Fibroblast of gingiva (primary cell): ENCODE measurements at places on chromosomes 16 and 17.

GRCh38 chr16:11481987-11482386, 104.7 kb downstream of the LITAF start:
- DNase-seq: peak; percentile 27

- DNase-seq: no peak
Observed at GRCh38 chr16:69204172-69204571, 17.2 kb downstream of the SNTB2 start.

- DNase-seq: no peak
Observed at GRCh38 chr16:86166414-86166813, 267.5 kb downstream of the IRF8 start.

- DNase-seq: no peak
Observed at GRCh38 chr16:86963600-86964575, 353.3 kb downstream of the C16orf95 start.

DNA sequence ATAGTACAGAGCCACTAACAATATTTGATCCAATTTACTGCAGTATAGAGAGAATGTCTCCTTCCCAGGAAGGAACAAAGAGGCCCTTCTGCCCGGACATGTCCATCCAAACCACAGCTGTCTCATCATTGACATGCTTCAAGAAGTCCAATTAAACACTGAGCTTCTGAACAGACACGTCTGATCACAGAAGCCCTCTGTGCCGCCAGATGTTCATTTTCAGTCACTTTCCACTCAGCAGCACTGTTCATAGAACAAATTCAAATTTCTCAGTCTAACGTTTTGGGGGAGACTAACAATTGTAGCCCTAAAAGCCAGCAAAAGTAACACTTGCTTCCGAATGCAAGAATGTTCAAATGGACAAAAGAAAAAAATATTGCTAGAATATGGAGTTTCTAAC, 15.3 kb downstream of the ZC3H7A start:
- no peak for DNase-seq

DNA sequence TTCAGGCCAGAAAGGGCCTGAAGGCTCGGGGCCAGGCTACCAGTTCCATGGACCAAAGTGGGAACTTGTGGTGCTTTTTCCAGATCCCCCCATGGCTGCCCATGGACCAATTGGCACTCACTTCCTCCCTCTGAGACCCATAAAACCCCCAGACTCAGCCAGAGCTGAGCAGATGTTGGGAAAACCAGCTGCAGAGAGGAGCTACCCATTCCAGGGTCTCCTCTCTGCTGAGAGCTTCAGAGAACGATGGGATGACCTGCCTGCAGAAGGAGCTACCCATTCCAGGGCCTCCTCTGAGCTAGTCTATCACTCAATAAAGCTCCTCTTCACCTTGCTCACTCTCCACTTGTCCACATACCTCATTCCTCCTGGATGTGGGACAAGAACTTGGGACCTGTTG, 52.2 kb upstream of the MED9 start:
- no peak for DNase-seq

GRCh38 chr17:3438368-3438767, 4.7 kb upstream of the OR1E2 start:
- no peak for DNase-seq

DNA sequence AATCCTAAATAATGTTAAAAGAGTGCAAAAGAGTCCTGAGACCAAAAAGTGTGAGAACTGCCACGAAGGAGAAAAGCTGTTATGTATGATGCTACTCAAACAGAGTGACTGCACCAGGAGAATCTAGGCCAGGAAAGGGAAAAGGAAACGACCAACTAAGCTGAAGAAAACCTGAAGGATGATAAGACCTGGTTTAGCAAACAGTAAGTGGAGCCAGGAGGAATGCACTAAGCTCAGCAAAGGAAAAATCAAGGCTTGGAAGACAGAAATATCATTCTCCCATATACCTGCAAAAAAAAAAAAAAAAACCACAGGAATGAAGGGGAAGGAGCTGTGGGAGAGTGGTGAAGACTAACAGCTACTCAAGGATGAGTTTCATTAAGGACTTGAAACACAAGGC, 21.1 kb downstream of the CMC2 start:
- DNase-seq: no peak

DNA sequence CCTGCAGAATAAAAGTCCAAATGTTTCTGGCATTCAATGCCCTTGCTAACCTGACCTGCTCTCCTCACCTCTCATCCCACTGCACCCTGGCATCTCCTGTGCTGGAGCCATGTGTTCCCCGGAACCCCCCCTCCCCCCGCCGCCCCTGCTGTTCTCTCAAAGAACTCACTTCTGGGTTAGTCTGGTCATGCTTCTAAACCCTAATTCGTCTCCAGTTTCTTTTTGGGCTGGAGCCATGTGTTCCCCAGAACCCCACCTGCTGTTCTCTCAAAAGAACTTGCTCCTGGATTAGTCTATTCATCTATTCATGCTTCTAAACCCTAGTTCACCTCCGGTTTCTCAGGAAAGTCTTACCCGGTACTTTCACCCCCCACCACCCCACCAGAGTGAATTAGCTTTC, 808 bp upstream of the ALOX15 start:
- DNase-seq: no peak

DNA sequence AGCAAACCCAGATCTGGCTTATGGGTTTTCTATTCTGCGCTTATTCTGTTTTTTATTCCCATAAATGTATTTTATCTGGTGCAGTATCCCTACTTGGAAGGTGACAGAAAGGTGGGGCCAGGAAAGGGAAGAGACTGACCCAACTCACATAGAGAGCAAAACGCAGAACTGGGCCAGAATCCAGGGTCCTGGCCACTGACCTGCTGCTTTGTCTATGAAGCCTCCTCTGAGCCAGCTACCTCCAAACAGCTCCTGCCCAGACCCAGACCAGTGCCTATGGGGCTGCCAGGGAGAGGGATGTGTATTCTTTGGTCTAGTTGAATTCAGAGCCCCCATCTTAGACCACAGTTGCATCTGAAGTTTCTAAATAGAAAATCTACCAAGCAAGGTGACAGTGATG, 36.4 kb upstream of the CES5A start:
- DNase-seq: no peak

DNA sequence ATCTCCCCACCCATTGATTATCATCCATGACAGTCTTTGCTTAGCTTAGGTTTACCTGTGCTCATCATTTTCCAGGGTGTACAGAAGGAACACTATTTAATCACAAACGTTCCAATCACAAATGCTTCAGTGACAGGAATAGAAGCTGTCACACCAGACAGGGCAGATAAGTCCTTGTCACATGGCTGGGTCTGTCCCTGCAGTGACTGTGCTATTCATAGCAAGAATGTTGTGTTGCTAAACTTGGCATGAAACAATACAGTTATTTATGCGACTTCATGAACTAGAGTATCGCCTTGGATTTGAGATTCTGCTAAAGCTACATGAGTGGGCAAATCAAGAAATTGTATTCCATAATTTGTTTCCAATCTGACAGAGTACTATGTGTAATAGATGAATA, 108.4 kb downstream of the CDH13 start:
- peak; percentile 6 for DNase-seq

DNA sequence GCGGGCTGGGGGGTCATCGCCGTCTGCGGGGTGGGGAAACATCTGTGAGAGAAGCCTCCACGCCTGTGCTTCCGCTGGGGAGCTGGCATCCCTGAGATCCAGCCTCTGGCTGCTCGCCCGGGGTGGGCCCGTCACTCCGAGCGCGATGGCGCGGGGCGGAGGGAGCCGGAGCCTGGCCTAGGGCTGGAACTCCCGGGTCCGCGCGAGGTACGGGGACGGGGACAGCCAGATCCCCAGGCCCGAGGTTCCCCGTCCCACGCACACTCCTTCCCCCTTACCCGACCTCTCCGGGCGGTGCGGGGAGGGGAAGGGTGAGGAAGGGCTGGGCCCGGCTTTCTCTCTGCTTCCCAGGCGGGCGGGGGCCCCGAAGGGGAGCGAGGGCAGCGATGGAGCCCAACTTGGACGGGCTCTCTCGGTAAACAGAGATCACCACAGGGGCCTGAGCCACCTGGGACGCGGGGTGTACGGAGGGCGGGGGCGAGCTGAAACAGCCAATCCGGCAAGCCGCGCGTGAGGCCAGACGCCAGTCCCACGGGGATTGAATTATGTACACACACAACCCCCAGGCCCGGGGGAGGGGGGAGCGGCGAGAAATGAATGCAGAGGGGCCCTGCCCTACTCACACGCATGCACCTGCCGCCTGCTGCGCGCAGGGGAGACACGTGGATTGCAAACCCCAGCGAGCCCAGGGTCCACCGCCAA, at the start of gene SLC16A11:
SLC16A11 (minus strand) TSS at position 596 of the 702 bp plus-strand sequence; CDS start at position 17, 579 bp downstream.
- no peak for DNase-seq

- no peak for DNase-seq
Observed at GRCh38 chr17:49873466-49873865, 25.6 kb upstream of the TAC4 start.

DNA sequence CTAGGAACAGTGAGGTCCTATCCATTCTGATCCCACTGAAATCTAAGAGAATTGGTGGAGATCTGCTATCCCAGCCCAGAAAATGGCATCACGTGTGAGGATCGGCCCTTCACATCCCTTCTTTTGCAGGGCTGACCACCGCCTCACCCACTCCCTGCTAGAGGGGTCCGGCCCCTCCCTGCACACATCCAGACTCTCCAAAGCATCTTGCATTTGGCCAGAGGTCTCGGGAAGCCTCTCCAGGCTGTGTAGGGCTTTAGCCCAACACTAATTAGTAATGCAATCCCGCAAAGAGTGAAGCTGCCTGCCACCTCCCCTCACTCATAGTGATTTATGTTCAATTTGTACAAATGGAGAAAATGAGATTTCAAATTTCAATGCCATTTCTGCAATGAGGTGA, 434.4 kb upstream of the ZFHX3 start:
- DNase-seq: no peak
